Activated CD4-positive, alpha-beta T cell treated with anti-CD3 and anti-CD28 coated beads for 4 hours (primary cell): ENCODE measurements at places on chromosomes 1 and 21.

- DNase-seq = no peak
Observed at GRCh38 chr1:97827887-97828286, 92.9 kb downstream of the DPYD start.

DNA sequence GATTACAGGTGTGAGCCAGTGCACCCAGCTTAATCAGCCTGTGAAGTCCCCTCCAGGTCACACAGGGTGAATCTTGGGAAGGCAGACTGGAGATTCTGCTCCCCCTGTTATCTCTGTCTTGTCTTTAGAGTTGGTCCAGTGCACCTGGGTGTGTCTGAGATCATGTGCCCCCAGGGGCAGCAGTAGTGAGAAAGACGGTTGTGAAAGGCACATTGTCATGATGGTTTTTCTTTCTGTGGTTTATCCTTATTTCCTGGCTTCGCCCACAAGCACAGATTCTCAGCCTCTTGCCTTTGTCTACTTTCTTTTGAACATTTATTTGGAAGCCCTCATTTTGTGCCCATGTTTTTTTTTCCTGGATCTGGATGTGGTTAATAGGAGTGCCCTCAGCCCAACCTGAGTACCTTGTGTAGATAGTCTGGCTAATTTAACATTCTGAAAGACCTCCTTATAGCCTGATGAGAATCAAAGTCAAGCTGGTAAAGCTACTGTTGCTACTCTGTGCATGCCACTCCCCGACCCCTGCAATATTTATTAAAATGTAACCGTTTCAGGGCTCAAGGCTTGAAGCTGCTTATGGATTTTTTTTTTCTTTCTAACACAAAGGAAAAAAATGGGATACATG is 23.7 kb downstream of the UCK2 start:
- DNase-seq = no peak

DNA sequence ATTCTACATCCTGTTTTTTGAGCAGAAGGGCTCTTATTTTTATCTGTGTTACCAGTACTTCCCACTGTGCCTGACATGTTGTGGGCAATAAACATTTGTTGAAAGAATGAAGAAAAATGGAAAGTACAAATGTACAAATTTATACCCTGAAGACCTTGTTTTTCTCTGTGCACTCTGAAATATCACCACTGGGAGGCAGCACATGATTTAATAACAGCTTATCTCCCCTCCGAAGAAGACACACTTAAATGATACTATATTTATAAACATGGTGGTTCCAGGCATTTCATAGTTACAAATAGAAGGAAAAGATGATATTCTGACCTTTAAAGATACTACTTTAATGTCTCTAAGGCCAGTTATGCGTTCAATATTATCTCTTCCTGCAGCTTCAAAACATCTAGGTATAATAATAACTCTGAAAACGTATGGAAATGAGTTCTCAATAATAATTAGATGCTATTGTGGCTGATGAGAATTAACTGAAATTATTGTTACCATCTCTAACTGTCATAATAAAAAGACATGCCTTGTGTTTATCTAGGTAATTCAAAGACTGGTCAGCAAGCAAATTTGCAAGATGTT is 12.8 kb downstream of the DYNLT5 start:
- DNase-seq = peak; percentile 76

DNA sequence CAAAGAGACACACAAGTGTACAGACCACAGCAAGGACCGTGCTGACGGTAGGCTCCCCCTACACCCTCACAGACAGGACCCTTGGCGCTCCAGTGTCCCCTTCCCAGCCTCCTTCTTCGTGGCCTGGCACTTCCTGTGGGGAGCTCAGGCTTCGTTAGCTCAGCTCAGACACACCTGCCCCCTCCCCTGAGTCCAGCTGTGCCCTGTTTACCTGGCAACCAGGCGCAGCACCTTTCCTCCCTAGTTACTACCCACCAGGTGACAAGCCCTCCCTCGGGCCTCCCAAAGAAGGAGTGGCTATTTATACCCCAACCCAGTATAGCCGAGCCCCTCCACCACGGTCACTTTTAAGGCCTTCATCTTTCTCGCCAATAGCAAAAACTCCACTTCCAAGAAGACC is 4.7 kb downstream of the CELF3 start:
- DNase-seq = no peak

GRCh38 chr1:111392042-111392441 is 35.5 kb downstream of the OVGP1 start:
- DNase-seq = no peak

DNA sequence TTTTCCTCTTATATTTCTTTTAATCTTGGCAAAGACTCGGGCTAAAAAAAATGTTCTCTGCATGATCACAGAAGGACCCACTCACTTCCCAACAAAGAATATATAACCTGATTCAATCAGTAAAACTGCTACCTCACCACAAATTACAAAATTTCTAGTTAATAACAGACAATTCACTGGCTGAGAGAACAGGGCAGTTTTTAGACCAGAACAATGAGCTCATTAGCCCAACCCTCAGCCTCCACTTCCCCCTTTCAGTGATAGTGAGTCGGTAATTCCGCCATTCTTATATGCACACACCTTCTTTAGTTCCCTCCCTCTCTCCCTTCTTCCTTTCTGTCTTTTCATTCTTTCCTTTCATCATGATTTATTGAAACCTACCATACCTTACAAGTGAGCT is 8.9 kb downstream of the SIPA1L2 start:
- no peak for DNase-seq

GRCh38 chr1:78972723-78973122 is 33.8 kb downstream of the ADGRL4 start:
- DNase-seq = no peak

DNA sequence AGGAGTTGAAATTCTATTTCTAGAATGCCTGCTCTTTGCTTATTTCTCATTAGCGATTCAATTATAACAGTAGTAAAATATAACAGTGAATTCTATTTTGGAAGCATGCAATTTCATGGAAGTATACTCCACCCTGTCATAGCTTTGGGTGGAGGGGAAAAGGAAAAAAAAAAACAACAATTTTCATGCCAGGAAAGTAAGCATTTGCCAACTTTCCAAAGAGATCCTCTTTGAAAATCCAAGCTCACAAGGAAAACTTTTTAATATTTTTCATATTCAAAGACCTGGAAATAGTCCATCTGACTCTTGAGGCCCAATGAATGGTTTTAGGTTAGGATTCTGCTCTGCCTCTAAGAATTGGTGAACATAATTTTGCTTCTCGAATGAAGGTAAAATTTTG is 134.5 kb downstream of the PTPN14 start:
- DNase-seq = no peak

DNA sequence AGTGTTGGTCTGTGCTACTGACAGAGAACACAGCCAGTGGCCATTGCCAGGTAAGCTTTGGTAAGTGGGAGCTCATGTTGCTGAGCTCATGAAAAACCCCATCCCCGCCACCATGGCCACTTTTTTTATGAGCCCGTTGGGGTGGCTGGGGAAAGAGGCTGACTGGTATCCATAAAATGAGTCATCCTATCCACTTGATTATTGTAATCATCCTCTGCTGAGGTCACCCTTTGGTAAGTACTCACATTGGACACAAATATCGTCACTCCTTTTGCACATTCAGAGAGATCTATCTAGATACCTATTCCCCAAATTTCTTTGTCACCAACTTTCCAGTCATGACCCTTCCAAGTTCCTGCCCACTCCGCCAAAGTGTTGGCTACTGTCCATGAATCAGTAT is 22.0 kb downstream of the SLAMF7 start:
- no peak for DNase-seq

GRCh38 chr21:44438531-44439210 is 16.6 kb upstream of the LRRC3 start:
- DNase-seq = no peak

GRCh38 chr1:217881607-217882332 is 250.6 kb downstream of the SPATA17 start:
- DNase-seq = no peak

DNA sequence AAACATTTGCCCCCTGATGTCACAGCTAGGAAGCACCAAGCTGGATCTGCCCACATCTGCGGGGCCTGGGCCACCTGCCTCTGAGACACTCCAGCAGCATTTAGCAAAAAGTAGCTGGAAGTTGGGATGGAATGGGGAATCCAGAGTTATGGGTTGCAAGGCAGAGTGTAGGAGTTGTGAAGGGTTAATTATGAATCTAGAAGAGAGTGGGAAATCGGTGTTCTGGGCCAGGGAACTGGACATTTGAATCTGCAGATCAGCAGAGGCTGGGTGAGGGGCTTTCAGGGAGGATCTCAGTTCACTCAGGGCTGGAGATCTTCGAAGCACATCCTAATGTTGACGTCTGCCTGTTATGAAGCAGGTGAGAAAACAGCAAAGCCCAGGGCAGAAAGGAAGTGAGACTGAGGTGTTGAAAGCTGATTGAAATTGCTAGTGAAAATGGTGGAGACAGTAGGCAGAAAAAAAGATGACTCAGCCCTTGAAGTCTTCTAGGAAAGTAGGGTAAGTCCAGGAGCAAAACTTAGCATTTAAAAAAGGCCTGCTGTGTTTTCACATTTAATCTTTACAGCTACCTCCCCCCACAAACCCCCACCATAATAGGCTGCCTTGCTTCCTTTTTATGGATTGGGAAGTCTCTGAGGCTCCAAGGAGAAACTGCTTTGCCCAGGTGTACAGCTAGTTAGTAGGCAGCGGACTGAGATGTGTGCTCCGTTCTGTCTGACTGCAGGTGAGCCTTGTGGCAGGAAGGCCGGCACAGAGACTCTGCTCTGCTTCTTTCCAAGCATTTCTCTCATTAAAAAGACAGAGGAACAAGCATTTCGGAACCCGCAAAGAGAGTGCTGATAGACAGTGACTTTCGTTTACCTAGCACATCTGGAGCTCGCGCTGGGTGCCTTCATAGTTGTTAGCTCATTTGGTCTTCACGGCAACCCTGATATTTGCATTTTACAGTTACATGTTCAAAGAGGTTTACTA is 7.2 kb downstream of the VANGL1 start:
- no peak for DNase-seq

DNA sequence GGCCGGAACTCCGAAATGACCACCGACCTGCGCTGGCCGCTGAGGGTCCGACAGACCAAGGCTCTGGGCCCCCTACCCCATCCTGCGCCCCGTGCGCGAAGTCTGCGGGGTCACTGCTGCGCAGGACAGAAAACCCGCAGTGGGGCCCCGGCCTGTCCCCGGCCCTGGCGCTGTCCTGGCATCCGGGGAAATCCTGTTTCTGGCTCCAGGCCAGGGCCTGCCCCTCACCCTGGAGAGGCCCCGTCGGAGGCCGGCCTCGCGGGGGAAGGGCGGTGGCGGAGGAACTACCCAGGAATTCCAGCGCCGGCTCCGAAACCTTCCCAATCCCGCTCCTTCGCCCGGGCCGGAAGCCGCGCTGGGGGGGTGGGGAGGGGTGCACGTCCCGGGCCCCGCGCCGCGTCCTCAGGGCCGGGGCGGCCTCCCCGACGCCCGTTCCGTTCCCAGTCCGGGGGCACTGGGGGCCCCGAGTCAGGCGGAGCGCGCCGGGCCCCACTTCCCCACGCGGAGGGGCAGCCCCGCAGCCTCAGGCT is 77.0 kb downstream of the MORN1 start:
- no peak for DNase-seq

DNA sequence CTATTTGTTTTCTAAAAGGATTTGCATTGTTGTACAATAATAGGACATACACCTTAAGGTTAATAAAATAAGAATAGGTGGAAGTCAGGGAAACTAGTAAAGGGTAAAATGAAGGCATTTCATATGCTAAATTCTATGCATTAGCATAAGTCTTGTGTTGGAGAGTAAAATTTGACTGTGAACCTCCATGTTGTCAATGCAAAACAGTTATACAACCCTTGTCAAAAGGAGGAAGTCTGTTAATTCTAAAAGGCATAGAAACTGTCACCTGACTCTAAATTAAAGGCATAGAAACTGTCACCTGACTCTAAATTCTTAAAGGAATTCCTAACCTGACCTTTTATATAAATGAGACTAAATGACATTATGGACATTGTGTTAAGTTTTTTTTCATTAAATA is 291.8 kb downstream of the OLFM3 start:
- DNase-seq = no peak

DNA sequence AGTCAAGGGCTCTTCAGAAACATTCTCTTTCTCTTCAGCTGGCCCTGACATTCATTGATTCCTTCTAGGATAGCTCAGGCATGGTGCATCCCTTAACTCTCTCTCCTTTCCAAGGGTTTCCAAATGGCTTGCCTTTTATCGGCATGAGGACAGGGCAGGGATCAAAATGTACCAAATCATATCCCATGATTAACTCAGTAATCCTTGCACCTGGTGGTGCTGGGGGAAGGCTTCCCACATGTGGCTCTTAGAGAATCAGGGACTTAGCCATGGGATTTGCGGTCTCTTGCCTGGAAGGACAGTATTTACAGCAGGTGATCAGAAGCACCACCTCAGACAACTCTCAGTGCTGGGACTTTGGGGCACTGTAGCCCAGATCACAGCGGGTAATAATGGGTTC is 46.2 kb upstream of the EDEM3 start:
- DNase-seq = no peak

- DNase-seq = no peak
Observed at GRCh38 chr1:36737038-36737555, 254.4 kb upstream of the CSF3R start.

DNA sequence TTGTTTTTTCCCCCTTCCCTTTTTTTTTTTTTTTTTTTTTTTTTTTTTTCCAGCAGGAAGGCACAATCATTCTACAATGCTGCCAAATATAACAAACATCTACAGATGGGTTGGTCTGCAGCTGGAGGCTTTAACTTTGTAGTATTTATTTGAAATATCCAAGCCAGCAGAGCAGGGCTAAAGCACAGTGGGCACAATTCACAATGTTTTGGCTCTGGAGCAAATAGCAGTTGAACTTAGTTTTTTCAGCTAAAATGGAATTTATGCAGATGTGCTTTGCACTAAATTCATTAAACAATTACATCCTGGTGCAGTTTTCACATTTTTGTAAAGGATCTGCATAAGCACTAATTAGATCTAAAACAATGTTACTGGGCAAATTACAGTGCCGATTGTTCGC is 39.8 kb upstream of the ZBTB18 start:
- DNase-seq = no peak

DNA sequence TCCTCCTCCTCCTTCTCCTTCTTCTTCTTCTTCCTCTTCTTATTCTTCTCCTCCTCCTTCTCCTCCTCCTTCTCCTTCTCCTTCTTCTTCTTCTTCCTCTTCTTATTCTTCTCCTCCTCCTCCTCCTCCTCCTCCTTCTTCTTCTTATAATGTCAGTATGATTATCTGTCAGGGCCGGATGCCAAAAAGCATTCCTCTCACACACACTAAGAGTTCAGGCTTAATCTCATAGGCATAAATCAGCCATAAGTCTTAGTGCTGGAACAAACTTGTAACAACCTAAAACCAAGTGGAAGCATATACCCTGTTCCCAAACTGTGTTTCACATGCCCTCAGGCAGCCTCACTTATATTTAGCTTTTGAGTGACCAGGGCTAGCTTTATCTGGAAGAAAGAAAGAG is 240.3 kb downstream of the LMX1A start:
- DNase-seq = no peak

GRCh38 chr1:108617008-108617723 is 43.7 kb downstream of the HENMT1 start:
- DNase-seq = no peak

GRCh38 chr1:199551967-199552565 is 475.4 kb upstream of the NR5A2 start:
- no peak for DNase-seq

DNA sequence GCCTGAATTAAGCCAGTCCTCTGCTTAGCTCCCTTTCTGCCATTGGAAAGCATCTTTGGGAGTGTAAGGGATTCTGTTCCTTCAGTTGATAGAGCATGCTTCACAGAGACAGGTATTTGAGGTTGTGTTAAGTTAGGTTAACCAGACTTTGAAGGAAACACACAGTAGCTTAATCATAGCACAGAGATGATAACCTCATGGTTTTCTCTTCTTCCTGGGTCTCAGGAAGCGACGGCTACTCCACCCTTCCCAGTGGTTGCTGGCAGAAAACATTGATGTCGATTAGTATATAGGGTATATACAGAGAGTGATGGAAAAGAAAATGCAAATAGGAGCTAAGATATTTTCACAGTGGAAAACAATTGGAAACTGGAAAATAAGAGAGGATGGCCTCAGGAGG is 42.0 kb downstream of the S1PR1 start:
- DNase-seq = no peak
